GM18507 (cell line): ENCODE measurements at places on chromosomes 6 and 20.

- no peak for DNase-seq
Observed at GRCh38 chr6:105748737-105749161, 337.4 kb upstream of the PRDM1 start.

DNA sequence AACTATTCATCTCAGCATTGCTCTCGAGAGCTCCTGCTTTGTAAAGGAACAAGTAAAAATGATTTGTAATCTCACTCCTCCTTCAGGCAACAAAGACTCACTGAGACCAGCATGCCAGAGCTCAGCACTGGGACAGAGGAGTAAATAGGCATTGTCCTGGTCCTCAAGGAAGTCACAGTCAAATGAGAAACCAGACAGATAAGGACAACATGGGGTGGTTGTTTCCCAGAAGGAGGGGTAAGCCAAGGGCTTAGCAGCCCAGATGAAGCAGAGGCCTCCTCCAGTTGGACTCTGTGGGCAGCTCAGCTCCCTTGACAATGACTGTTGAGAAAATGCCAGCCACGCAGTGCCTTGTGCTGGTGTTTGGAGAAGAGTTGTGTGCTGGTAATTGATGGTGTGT lies 425.7 kb upstream of the CHD6 start:
- DNase-seq, result no peak

DNA sequence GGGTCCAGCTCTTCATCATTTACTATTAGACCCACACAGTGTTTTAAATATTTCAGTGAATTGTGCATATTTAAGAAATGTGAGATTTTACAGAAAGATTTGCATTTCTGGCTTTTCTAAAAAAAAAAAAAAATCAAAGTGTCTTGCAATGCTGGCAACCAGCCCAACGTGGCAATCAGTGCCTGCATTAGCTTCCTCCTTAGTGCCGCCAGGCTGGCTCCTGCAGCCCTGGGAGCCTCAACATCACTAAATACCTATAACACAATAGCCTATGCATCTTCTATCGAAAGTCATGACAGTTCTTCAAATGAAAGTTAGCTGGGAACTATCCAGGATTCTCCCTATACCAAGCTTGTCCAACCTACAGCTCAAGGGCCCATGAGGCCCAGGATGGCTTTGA lies 9.4 kb upstream of the CD93 start:
- no peak for DNase-seq

DNA sequence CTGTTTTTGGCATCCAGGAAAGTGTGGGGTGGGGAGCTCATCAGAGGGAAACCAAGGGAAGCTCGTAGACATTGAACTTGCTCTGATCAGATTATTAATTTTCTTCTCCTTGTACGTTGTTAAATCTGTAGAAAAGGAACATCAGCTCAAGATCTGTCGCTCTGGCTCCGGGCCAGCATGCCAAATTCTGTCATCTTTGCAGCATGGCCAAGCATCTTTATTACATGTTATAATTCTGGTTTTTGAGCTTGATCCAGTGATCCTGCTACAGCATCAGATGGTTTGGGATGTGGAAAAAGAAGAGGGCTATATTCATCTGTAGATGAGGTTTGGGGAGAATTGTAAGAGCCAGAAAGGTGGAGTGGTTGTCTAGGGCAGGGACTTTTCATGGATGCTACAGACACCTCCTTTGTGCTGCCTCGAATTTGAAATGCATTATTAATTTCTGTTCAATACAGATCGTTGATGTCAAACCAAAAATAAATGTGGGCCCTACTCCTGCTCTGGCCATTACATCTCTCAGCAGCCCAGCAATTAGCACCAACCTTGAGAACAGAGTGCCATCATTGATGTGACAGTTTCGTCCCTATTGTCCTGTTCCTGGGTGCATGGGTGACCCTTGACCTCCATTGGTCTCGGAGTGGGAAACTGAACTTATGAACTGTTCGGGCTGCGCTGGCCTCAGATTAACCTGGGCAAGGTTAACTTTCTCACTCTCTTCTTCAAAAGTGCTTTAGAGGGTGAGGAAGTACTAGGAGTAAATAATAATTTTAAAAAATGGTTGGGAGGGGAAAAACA lies 250.8 kb downstream of the SOX4 start:
- DNase-seq, result no peak
